Esophagus squamous epithelium (tissue), 5 donors: ENCODE measurements at places on chromosomes 6 and 20.

DNA sequence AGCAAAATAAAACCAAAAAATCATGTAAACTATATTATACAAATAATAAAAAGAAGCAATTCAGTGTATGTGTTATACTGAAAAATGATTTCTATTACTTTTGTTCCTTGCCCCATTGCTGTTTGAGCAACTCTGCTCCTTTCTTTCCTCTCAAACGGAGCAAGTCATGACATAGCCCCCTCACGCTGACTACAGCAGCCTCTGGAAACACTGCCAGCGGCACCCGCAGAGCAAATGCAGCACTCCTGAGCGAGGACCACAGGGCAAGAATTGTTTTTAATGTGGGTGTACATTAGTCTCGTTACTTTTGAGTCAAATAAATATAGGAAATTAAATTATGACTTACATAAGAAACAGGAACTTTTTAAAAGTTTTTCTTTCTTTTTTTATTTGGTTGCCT is 350.1 kb upstream of the HSF2 start:
- no peak for DNase-seq

GRCh38 chr6:40955178-40955545 is 83.9 kb downstream of the UNC5CL start:
- DNase-seq, result no peak

- DNase-seq, result no peak
Measured at GRCh38 chr6:65776332-65776731, 69.3 kb upstream of the EYS start.

GRCh38 chr20:10719740-10720385 is 46.1 kb upstream of the JAG1 start:
- no peak for DNase-seq

- no peak for DNase-seq
Measured at GRCh38 chr6:85684133-85684808, 41.6 kb upstream of the SYNCRIP start.

GRCh38 chr6:41577356-41578216 is 31.4 kb downstream of the FOXP4 start:
- DNase-seq, result no peak

DNA sequence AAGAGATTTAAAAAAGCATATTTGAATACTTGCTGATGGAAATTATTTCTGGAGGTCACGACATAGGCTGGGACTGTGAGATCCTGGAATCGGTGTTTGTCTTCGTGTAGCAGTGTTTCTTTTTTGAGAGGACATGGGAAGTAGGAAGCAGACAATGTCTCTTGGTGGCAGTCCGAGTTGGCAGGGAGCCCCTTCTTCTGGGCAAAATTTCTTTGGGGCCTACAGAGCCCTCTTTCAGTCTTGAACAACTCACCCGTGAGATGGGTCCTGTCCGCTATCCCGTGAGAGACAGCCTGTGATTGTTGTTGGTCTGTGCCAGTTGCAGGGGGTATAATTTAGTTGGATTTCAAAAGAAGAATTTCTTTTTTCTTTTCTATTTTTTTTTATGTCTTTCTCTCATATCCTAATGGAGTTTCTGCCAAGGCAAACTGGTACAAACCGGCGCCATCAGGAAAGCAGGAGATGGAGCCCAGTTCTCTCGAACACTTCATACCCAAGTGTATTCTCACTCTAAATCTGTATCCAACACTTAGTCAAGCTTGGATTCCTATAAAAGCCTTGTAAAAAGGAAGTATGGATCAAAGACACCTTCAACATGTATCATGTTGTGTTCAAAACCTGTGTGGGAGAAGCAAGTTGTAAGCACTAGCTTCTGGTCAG is 785.1 kb downstream of the MAFB start:
- DNase-seq, result no peak

- no peak for DNase-seq
Measured at GRCh38 chr6:103720393-103720792, 1139.3 kb downstream of the HACE1 start.

DNA sequence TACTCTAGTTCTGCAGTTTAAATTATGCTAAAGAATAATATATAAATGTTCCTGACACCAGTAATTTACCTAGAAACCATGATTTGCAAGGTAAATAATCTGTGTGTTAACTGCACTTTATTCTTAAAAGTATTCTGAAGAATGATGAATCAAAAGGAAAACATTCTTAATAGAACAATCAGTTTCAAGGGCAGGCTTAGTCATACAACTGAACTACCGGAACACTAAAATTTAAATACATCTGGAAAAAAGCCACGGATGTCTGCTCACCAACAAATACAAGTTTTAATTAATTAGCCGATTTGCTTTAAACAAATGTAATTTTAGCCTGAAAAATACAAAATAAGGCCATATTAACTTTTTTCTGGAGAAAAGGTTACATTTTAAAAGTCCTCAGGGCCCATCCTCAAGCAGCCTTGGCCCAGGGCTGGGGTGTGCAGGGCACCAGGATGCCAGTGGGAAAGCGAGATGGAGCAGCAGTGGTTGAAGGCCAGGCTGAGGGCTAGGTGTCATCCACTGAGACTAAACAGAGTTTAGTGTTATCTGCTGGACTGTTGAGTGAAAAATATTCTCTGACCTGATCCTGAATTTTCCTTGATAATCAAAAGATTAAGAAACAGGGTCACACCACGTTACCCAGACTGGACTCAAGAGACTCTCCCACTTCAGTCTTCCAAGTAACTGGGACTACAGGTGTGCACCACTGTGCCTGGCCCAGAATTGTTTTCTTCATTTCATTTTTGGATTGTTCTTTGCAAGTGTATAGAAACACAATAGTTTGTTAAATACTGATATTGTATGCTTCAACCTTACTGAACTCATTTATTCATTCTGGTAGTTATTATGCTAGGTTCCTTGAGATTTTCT is 88.2 kb upstream of the DST start:
- no peak for DNase-seq

GRCh38 chr6:37309046-37309445 is 44.7 kb upstream of the RNF8 start:
- no peak for DNase-seq

- DNase-seq, result no peak
Measured at GRCh38 chr20:23684261-23684660, 4.6 kb downstream of the CST4 start.

GRCh38 chr6:159324596-159324995 is 155.4 kb downstream of the FNDC1 start:
- no peak for DNase-seq

DNA sequence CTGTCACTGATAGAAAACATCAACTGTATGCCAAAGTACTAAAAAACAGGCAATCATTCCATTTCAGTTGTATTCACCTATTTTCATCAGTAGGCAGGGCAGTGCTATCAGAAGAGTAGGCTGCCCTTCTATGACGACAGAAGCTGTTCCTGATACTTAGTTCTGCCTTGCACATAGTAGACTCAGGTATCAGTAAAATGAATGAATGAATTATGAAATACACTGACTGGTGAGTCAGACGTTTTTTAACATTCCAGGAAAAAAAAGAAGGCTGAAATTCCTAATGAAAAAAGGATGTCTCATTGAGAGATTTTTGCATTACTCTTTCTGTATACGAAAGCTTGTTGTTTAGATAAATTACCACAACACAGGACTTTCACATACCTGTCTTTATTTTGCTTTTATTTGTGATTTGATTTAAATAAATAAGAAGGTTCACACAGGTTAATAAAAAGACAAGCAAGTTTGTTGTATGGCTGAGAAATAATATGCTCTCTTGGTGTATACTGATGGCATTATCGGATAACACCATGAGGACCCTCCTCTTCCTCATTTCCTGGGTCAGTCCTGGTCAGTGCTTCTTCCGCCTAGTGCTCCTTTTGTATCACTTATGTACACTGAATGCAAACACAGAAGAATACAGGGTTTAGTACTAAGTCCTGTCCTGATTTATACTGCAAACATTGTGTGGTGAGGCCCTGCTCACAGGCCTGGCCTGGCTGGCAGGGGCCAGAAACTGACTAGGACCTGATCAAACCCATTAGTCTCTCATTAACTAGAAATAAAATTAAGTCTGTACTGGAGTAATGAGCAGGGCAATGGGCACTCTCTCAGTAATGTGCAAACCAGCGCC is 39.4 kb upstream of the SPDEF start:
- DNase-seq, result no peak

- DNase-seq, result no peak
Measured at GRCh38 chr6:12675931-12676330, 40.6 kb upstream of the PHACTR1 start.

DNA sequence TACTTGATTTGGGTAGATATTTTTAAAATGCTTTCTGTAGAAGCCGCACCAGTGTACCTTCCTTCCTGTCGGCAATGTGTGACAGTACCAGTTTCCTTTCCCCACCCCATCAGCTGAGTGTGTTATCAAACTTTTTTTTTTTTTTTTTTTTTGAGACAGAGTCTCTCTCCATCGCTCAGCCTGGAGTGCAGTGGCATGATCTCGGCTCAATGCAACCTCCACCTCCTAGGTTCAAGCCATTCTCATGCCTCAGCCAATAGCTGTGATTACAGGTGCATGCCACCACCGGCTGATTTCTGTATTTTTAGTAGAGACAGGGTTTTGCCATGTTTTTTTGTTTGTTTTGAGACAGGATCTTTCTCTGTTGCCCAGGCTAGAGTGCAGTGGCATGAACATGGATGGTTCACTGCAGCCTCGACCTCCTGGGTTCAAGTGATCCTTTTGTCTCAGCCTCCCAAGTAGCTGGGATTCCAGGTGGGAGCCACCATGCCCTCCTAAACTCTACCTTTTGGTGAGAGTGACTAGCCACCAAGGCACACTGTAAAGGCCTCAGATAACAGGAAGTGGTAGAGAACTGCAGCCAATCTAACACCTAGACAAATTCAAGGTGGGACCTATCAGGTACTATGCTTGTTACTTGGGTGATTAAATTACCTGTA is 26.5 kb upstream of the ZBTB22 start:
- DNase-seq, result no peak

DNA sequence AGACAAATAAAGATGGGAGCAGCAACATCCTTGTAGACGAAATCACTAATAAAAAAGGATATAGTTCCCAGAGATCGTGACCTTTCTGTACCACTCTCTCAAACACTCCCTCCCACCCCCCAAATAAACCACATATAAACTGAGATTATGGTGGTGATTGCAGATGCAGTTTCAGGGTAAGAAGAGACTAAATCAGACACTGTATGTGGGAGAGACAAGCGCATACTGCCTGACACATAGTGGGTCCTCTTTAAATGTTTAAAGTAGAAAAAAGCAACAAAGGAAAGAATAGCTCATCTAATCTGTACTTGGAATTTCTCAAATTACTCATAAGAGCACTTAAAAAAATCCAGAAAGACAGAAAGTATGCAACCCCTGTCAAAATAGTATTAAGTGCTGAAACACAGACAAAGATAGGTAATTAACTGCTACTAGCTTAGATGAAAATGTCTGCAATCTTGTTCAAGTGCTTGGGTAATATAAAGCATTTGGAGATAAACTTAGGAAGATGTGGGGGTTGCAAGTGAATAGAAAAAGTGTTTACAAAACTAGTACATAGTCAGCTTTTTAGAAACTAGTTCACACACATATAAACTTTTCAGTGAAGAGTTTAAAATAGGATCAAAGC is 151.6 kb downstream of the BACH2 start:
- no peak for DNase-seq

DNA sequence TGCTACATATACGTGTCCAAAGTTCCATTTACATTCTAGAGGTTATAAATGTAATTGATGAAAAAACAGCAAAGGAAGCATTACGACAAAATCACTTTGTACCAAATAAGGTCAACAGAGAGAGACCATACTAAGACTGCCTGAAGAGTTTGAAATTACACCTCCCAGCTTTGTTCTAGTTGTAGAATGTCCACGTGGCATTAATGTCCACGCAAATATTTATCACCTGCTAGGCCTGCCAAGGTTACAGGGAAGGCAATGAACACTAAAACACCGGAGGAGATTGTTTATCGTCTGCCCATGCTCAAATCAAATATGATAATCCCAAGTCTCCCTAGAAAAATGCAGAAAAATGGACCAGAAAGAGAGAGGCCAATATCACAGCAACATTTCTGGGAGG is 6.2 kb downstream of the RALGAPA2 start:
- DNase-seq, result no peak
